ENCODE measurements at places on chromosomes 2 and 18. TPM values are rescaled to one million over a fixed set of nuclear protein-coding genes. Genes with fewer than 3 reads are reported as not detected.

DNA sequence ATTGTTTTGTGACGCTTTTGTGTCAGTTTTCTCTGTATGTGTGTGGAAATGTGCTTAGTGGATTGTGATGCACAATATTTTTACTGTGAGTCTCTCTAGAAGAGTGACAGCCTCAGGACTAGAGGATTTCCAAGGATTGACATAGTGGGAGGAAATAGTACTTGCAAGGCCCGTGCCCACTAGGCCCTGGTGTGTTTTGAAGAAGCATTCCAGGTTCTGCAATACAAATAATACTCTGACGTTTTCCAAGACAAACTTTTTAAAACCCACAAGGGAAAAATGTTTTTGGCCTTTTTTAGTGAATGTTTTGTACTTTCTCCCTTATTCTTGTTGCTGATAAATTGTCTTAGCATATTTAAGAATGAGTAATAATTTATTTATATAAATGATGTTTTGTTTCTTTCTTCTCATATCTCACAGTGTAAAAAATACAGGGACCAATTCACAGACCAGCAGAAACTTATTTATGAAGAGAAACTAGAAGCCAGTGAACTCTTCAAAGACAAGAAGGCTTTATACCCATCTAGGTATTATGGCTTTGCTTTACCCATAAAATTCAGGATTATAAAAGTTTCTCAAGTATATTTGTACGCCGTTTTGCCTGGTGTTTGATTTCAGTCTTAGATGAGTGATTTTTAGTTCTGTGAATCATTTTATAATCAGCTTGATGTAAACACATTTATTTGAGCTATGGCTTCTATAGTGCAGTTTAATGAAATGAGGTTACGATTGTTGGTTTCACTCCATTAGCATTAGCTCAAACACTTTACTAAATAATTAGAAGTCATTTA, 165.6 kb downstream of the MYO1B start:
- no peak for DNase-seq

- no peak for DNase-seq
These were observed 235.1 kb downstream of the GRB14 start for GRCh38 chr2:164386231-164386630.

DNA sequence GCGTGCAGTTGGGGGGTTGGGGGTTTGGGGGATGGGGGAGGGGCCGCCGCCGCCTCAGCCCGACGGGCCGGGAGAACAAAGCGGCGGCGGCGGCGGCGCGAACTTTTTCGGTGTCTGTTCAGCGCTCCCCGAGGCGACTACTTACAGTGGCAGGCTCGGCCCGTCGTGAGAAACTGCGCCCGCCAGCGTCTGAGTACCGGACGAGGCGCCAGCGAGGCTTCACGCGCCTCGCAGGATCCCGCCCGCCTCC, 172 bp downstream of the PRKD3 start:
- DNase-seq: peak; percentile 73

REV1 gene
- 8.6 TPM for polyA plus RNA-seq

All from brain (organoid and tissue), 16 donors.